ENCODE measurements at places on chromosomes 11 and 22.

DNA sequence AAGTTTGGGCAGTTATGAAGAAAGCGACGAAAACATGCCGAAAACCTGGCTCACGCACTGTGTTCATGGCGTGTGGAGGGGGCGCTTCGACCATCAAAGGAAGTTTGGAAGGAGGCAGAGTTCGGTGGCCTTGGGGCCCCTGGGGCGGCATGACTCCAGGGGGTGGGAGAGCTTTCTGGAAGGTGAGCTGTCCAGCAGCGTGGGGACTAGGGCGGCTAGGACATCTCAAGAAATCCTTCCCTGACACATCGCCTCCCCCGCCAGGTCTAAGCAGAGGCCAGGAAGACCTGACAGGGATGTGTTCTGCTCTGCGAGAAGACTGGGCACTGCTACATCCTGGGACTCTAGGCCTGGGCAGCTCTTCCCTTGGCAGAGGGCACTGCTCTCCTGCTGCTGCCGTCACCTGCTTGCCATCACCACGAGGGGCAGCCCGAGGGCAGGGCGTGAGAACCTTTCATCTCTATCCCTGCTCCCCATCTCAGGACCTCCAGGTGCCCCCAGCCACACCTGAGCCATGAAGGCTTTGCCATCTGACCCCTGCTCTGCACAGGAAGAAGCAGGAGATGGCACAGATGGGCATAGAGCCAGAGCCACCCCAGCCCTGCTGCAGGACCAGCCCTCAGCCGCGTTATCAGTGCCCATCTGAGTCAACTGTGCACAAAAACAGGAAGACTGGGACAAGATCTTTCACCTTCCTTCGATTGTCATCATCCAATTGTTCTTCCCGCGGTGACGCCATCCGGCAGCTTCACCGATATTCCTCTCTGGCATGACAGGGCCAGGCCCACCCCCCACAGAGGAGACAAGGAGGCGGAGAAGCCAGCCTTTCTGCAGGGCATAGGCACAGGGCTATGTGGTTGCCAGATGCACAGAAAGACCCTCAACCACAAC lies 12.7 kb downstream of the LINC01488 start:
- DNase-seq = no peak

DNA sequence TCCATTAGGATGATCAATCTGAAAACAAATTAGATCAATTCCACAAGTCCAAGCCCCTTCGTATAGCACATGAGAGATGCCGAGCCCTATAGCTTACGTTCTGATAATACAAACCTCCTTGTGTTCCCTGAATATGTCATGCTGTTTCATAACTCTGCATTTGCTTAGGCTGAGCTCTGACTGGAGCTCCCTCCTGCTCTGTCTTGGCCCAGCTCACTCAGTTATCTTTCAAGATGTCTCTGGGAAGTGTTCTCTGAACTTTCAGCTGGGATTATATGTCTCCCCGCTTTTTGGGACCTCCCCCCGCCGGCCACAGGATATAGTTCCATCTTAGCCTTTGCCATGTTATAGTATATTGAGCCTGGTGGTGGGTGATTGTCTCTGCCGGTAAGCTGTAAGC lies 44.0 kb downstream of the FDX1 start:
- DNase-seq = no peak

DNA sequence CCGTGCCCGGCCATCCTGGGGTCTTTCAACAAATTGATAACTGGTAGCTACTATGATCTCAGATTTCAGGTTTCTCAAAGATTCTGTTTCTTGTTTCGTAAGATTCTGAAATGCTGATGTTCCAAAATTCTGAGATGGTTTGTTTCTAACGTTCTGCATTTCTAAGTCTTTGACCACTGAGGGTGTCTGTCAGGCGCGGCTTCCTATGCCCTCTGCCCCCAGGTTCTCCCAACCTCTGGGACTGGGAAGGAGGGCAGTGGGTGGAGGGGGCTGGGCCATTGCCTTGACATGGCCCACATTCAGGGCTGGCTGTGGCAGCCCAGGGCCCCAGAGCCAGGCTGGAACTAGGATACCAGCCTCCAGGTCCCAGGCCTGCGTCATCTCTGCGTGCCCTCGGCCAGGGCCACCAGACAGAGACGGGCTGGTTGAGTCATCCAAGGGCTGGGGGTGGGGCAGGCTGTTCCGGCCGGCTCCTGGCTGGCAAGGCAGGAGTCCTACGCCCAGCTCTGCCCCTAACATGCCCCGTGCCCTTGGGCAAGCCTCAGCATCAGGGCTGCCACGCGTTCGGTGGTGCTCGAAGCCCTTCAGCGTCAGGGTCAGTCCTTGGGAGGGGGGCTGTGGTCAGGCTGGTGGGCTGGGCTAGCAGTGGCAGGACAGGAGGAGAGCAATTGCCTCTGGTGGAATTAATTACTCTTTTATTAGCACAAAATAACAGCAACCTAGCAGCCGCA lies 5.2 kb downstream of the TMEM134 start:
- DNase-seq = no peak

- DNase-seq = peak; percentile 53
Observed at GRCh38 chr11:83047515-83048225, 24.0 kb downstream of the RAB30 start.

- DNase-seq = no peak
Observed at GRCh38 chr22:49381595-49382450, 445.9 kb downstream of the BRD1 start.

DNA sequence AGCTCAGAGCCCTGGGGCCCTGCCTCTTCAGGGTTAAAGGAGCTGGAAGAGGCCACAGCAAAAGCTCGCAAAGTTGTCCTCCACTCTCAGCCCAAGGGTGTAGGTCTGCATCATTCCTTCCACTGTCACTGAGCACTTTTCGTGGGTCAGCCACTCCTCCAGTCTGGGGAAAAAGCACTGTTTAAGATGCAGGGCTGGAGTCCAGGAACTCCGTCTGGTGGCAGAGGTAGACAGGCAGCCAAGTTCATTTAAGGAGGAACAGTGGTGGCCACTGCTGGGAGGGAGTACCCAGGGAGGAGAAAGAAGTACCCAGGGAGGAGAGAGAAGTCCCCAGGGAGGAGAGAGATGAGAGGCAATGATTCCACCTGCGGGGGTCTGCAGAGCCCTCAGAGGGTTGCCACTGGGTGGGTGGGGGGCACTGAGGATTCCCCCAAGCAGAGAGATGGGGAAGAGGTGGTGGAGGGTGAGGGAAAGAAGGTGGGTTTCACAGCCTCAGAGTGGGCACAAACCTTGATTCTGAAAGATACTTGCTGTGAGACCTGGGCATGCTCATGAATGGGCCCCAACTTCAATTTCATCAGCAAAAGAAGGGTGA lies 70.0 kb upstream of the B3GAT1 start:
- no peak for DNase-seq

DNA sequence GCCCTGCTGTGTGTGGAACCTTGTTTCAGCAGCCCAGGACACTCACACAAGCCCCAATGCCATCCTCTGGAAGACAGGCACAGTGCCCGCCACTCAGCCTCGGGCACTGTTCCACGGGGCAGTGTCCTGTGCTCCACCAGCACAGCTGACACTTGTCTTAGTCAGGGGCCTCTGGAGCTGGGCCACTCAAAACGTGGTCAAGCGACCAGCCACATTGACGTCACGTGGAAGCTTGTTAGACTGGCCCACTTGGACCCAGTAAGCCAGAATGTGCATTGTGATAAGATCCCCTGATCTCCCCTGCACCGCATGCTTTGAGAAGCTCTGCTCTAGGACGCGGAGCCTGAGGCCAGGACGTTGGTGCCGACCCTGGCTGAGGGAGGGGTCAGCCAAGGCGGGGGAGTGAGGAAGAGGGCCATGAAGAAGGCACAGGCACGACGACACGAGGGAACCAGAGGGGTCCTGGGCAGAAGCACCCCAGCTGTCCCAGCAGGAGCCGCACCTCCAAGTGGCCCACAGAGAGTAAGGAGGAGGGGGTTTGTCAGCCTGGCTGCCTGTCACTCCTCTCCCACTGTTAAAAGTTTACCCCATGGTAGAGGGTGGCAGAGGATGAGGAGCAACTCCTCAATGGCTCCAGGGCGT lies 64.6 kb downstream of the LINC01488 start:
- no peak for DNase-seq

GRCh38 chr11:73402834-73403185 lies 26.6 kb downstream of the RELT start:
- no peak for DNase-seq

DNA sequence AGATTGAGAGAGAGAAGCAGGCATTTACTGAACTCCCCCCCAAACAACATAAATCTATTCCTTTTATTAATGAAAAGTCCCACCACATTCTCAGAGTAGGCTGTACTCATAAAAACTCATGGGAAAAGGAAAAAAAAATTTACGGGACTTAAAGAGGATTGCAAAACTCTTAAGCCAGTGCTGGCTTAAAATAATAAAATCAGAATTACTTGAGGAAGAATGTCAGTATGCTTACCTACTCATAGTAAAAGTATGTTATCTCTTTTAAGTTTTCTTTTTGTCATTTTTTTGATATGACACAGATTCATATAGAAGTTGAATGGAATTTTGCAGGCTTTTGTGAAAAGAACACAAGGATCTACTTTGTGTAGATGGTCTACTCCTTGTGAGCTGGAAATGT lies 126.3 kb downstream of the LUZP2 start:
- DNase-seq = no peak

GRCh38 chr11:74492084-74492483 lies 1.4 kb downstream of the LIPT2 start:
- DNase-seq = no peak

DNA sequence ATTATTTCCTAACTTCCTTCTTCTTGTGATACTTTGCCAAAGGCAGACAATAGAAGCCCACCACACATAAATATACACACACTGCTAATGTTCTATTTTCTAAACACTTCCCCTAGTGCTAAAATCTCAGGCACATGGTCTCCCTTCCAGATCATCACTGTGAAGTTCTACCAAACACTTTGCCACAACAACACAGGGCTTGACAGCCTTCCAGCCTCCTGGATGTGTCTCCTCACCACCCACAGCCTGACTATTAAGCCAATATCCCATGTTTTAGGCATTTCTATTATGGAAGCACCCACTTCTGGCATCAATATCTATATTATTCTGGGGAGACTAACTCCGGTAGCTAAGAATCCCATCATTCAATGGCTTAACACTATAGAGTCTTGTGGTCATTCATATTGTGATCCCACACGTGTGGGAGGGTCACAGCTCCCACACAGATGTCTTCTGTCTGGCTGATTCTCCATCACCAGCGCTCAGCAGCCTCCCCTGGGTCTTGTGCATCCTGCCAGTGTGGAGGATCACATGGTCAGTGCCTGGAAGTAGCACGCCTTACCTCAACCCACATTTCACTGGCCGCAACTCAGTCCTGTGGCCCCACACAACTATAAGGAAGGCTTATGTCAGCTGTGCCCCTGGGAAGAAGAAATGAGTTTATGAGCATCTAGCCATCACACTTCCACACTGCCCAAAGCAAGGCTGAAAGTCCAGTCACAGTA lies 29.0 kb downstream of the SPATA19 start:
- no peak for DNase-seq

GRCh38 chr11:86523738-86524619 lies 148.4 kb downstream of the ME3 start:
- DNase-seq = no peak

- DNase-seq = no peak
Observed at GRCh38 chr11:8531982-8532381, 62.0 kb downstream of the STK33 start.

DNA sequence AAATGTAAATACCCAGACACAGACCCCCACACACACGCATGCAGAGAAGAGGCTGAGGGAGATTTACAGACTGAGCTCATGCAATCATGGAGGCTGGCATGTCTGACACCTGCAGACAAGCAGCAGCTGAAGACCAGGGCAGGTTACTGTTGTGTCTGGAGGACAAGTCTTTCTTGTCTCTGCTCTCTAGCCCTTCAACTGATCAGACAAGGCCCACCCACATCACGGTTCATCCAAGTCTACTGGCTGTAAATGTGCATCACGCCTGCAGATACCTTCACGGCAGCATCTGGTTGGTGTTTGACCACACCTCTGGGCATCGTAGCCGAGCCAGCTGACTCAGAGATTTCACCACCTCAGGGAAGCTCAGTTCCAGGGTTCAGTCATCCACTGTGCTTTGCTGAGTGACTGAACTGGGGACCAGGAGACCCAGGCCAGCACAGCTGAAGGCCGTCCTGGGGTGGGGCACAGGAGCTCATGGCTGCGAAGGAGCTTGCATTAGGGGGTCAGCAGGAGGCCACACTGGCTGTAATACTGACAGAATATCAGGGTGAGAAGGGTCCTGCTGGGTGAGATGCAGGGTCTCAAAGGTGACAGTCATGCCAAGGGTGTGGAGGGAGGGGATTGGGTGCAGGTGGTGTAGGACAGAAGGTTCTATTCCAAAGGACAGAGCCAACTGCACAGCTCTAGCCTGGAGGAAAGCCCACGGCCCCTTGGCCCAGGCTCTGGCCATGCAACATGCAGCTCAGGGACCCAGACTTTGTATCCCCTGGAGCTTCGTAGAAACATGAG lies 304.9 kb downstream of the BRD1 start:
- no peak for DNase-seq

DNA sequence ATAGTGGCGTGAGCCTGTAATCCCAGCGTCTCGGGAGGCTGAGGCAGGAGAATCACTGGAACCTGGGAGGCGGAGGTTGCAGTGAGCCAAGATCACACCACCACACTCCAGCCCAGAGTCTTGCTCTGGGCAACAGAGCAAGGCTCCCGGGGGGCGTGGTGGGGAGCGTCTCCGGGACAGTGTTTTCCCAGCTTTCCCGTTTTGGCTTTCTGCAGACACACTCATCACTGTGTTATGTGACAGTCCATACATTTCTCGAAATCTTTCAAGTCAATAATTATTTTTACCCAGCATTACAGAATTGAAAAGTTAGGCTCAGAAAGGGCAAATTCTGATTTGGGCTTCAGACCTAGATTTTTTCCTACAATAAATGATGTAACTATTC lies 31.7 kb downstream of the NEAT1 start:
- no peak for DNase-seq

DNA sequence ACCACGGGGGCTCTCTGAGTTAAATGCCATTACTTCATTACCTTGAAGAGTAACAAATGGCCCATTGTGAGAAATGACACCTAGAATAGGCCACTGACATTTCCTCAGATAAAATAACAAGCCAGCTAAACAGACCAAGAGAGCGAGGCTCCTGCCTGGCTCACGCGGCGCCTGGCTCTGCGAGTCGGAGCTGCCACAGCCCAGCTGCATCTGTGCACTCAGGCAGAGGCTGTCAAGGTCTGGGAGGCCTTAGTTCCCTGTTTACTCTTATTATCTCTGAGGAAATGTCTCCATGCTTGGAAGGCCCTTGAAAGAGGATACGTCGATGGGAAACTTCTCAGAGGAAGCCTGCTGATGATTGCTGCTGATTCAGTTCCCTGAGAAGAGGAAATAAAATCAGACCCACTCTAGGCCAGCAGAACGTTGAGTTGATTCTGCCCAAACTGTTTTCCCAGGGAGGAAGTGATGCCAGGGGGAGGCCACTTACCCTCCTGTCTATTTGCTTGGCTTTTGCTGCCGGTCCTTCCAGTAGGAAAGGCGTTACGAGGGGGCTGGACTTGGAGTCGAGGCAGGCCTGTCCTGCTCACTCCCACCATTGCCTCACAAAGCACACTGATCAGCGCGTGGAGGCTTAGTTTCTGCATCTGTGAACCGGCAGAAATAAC lies 208.8 kb downstream of the TBC1D22A start:
- no peak for DNase-seq

GRCh38 chr11:60124802-60125432 lies 36.5 kb downstream of the MS4A2 start:
- no peak for DNase-seq
